Psoas muscle (tissue), 8 donors: ENCODE measurements at places on chromosomes 1 and 21.

- DNase-seq = no peak
Measured at GRCh38 chr21:29115899-29116298, 14.5 kb upstream of the MAP3K7CL start.

DNA sequence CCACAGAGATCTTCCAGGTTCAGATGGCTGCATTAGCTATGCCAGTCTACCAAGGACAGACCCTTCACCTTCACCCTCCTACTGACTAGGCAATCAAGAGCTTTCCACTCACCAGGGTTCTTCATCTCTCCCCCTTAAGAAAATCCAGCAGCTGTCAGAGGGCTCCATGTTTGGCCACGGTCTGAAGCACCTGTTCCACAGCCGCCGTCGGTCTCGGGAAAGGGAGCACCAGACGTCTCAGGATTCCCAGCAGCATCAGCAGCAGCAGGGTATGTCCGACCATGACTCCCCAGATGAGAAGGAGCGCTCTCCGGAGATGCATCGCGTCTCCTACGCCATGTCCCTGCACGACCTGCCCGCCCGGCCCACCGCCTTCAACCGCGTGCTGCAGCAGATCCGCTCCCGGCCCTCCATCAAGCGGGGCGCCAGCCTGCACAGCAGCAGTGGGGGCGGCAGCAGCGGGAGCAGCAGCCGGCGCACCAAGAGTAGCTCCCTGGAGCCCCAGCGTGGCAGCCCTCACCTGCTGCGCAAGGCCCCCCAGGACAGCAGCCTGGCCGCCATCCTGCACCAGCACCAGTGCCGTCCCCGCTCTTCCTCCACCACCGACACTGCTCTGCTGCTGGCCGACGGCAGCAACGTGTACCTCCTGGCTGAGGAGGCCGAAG is 13.8 kb downstream of the TMCC2 start:
- DNase-seq = no peak

- no peak for DNase-seq
Measured at GRCh38 chr1:185402930-185403329, 85.9 kb upstream of the IVNS1ABP start.

DNA sequence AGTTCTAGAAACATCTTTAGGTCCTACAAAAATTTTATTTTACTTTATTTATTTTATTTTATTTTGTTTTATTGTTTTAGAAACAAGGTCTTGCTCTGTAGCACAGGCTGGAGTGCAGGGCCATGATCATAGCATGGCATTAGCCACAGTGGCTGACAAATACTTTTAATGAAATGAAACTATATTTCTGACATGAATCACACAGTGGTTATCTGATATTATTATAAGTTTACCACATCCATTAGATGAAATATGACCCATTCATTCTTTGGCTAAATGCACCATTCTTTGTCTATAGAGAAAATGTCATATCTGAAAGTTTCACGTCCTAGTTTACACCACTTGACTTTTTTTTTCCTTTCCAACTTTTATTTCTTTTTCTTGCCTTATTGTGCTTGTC is 613.4 kb upstream of the ADAMTS5 start:
- DNase-seq = no peak

GRCh38 chr1:7733276-7733675 is 37.8 kb upstream of the VAMP3 start:
- DNase-seq = no peak

- DNase-seq = no peak
Measured at GRCh38 chr1:83761167-83762038, 237.5 kb downstream of the TTLL7 start.

DNA sequence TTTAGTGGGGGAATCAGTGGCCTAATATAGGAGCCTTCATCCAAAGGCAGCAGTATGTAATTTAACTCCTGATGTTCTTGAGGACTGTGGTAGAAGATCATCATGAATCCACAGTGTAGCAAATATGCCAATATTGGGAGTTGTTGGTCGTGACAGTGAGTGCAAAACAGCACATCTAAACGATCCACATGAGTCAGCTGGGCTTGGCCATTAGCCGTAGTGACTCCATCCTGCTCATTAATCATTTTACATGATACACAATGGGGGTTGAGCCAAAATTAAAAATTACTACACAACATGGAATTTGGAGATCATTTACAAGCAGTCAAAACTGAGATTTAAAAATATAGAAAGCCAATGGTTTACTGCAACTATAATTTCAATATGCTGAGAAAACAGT is 653.9 kb upstream of the CAMK1G start:
- no peak for DNase-seq

DNA sequence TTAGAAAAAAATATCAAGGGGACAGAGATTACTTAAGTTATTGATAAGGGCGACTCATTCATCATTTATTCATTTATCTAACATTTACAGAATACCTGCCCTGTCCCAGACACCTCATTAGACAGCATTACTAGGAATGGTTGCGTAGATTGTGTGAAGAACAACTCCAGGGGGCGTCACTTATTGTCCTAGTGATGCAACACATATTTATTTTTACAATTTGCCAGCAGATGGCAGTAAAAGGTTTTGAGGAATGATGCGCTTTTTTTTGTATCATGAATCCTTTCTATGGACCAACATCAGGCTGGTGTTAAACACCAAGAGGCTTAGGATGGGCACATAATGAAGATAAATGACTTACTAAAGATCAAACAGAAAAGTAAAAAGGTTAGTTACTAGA is 5.5 kb downstream of the NCAM2 start:
- no peak for DNase-seq

GRCh38 chr1:28417441-28417922 is 47.9 kb downstream of the PHACTR4 start:
- DNase-seq = no peak

- DNase-seq = no peak
Measured at GRCh38 chr21:35231090-35231489, 182.0 kb upstream of the RUNX1 start.

- DNase-seq = no peak
Measured at GRCh38 chr1:246166841-246167240, 340.2 kb downstream of the SMYD3 start.

DNA sequence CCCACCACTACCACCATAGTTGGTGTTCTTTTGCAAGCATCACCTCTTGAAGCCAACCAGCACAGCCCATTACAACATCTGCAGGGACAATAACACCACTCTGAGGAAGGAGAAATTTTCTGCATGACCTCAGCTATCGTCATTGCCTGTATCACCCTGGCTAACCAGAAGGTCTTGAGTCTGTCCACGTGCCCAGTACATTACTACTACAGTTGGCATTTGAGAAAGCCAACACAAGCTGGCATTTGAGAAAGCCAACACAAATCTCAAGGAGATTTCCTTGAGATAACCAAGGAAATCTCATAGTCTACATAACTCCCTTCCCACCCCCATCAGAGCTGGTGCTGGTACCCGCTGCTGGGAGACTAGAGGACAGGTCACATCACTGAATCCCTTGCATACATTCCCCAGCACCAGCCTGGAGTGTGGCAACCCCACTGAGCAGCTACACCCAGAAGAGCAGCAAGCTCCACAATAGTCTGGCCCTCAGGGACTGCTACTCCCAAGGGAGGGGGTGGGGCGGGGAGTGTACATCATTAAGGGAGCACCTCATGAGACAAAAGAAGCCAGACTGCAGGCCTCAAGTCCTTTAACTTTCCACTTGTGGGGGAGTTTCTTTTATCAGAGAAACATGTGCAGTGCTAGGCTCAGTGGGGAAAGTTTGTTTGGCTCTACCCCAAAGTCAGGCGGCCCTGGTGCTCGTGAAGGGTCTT is 46.0 kb upstream of the GUCA2A start:
- no peak for DNase-seq

- DNase-seq = peak; percentile 73
Measured at GRCh38 chr1:21782349-21782867, 541 bp downstream of the USP48 start.

- DNase-seq = no peak
Measured at GRCh38 chr1:201217851-201218250, 27.2 kb downstream of the IGFN1 start.

GRCh38 chr21:25539606-25540005 is 67.7 kb downstream of the MRPL39 start:
- no peak for DNase-seq

DNA sequence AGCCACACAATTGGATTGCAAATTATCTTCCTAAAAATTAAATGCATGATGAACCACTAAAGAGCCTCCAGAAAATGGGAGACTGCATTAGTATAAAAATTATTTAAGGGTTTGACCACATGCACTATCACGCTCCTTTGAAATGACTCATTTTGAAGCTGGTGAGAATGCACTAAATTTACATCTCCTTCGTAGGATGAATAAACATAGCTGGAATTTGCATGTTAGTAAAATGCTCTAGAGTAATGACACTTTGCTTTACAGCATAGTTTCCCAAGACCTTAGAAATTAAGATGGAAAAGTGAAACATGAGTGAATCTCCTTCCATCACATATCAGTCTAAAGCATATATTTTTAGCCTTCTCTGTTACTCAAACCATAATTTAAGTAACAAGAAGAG is 2.4 kb downstream of the PLPPR4 start:
- DNase-seq = no peak

GRCh38 chr1:168958562-168959289 is 147.8 kb upstream of the ATP1B1 start:
- no peak for DNase-seq

DNA sequence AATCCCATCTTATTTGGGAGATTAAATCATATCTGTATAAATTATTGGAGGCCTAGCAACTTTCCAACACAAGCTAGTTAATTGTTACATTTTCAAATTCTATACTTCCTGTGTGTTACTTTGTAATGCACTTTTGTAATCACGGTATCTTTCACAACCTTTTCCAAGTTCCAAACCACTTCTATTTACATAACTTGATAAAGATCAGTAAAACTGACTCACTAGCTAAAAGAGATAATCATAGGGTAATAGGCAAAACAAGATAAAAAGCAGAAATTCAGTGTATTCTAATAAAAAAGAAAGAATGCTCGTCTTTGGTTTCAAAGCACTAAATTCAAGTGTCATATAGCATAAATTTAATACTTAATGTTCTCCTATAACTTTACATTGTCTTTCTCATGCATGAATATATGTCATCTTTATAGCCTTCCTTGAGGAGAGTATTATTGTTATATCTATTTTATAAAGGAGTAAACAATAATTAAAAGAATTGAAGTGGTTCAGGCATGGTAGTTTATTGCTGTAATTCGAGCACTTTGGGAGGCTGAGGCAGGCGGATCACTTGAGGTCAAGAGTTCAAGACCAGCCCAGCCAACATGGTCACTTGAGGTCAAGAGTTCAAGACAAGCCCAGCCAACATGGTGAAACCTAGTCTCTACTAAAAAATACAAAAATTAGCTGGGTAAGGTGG is 66.4 kb downstream of the RGS13 start:
- no peak for DNase-seq

DNA sequence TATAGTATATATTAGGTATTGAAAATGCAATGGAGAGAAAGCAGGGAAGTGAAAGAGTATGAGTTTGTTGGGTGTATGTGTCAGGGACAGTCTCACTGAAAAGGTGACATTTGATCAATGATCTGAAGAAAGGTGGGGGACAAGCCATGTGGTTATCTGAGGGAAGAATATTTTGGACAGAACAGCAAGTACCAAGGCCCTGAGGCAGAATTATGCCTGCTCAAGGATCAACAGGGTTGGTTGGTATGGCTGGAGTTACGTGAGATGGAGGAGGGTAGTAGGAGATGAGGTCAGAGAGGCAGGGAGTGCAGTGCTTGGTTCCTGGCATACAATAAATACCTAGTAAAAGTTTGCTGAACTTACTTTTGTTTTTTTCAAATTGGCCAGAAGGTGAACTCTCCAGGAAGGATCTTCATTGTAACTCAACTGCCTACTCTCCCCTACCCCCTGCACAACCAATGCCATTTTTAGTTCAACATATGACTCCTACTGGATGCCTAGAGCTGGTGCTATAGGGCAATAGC is 1.8 kb downstream of the LAMTOR2 start:
- no peak for DNase-seq

- DNase-seq = no peak
Measured at GRCh38 chr1:42679364-42679983, 2.7 kb upstream of the YBX1 start.

- no peak for DNase-seq
Measured at GRCh38 chr1:145706086-145706664, 993 bp downstream of the PDZK1 start.

DNA sequence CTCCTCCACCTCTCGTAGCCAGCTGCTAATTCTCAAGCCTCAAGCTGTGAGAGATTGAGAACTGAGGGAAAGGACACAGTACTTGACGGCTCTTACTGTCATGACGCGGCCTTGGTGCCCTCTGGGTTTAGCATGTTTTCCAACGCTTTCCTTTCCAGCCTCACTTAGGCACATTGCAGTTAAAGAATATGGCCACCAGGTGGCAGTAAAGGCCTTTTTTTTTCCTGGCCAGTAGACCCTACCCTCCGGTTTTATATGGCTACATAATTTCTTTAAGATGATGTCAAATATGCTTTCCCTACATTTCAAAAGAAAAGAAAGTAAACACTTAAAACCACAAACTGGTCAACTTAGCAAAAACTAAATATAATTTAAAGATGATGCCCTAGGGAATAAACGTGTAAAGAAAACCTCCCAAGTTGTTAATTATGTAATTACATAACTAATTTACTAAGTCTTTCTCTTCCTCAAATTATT is 56.8 kb upstream of the PRDX6 start:
- peak; percentile 56 for DNase-seq

GRCh38 chr1:114229368-114229767 is 75.7 kb upstream of the SYT6 start:
- no peak for DNase-seq

GRCh38 chr1:30409476-30410152 is 313.8 kb downstream of the MATN1 start:
- DNase-seq = no peak

GRCh38 chr21:20856926-20857325 is 141.3 kb upstream of the NCAM2 start:
- no peak for DNase-seq

GRCh38 chr1:224262373-224263054 is 67.5 kb downstream of the NVL start:
- no peak for DNase-seq

GRCh38 chr1:46246548-46247435 is 771 bp upstream of the RAD54L start:
- peak; percentile 40 for DNase-seq

DNA sequence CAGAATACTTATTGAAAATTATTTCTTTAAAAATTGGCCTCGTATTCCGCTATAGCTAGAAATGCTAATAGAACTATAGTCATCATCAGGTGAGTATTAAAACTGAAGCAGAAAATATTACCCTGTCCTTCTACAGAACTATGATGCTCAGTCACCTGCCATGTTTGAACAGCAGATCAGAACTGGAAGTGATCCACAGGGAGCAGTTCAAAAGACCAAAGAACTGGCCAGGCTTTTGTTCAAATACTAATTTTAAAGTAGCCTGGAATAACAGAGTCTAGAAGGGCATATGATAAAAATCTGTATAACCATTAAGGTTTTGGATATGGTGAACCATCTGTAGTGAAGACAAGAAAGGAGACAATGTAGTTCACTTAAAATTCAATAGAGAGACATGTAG is 94.4 kb downstream of the GPR161 start:
- DNase-seq = no peak
